ELR (cell line): ENCODE measurements at places on chromosomes 11 and 22.
A peak's percentile ranks its signal among the peaks of the same experiment; 100 is the strongest.

- no peak for DNase-seq
Measured at GRCh38 chr11:60206616-60207015, 23.7 kb upstream of the MS4A6A start.

GRCh38 chr22:35133702-35134380 is 67.9 kb downstream of the ISX start:
- DNase-seq, result no peak

GRCh38 chr11:2902784-2903671 is 17.5 kb upstream of the CDKN1C start:
- DNase-seq, result no peak

GRCh38 chr22:19756288-19757128 is 4.1 kb upstream of the TBX1 start:
- DNase-seq, result peak; percentile 64

GRCh38 chr11:76806131-76806530 is 23.0 kb downstream of the TSKU start:
- DNase-seq, result no peak

GRCh38 chr22:34475886-34476285 is 555.6 kb upstream of the LARGE1 start:
- DNase-seq, result no peak
